H9 (cell line): ENCODE measurements at places on chromosomes 1 and 21. TPM values are rescaled to one million over a fixed set of nuclear protein-coding genes. Genes with fewer than 3 reads are reported as not detected.

GRCh38 chr1:212594640-212595039 is 13.9 kb upstream of the ATF3 start:
- no peak for DNase-seq

GRCh38 chr1:59976194-59977074 is 49.9 kb upstream of the CYP2J2 start:
- DNase-seq: peak; percentile 65

CD244 gene
- not detected in 2 replicates for total RNA-seq

TGFB2 gene
- total RNA-seq: 0.13 TPM in 1 of 2 replicates, not detected in the other
